Fibroblast of lung (primary cell): ENCODE measurements at places on chromosomes 6 and 20. TPM values are rescaled to one million over a fixed set of nuclear protein-coding genes. Genes with fewer than 3 reads are reported as not detected.
A peak's percentile ranks its signal among the peaks of the same experiment; 100 is the strongest.

GRCh38 chr6:118683881-118684872, 32.8 kb upstream of the CEP85L start:
- no peaks in the 10 kb centered on the region for H3K4me1 ChIP-seq
- DNase-seq = no peak
- H3K36me3 ChIP-seq = no peaks in the 10 kb centered on the region
- H3K27ac ChIP-seq = no peak overlapping the region

DNA sequence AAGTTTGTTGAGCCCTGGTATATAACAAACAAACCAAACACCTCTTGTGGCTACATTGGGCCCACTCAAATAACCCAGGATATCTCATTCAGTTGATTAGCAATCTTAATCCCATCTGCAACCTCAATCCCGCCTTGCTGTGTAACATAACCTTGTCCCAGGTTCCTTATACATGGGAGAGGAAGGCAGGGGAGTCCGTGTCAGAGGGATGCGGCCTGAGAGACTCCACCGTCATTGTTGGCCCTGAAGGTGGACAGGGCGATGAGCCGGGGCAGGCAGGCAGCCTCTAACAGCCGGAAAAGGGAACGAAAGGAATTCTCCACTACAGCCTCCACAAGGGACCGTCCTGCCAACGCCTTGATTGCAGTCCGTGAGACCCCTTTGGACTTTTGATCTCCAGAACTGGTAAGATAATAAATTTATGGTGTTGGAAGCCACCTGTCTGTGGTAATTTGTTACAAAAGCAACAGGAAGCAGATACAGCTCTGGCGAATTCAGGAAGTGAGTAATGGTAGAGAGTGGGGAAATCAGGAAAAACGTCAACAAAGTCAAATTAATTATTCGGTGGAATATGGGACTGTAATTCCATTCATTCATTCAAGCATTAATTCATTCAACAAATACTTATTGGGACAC, 124.5 kb upstream of the SALL4 start:
- no peak for DNase-seq
- H3K27me3 ChIP-seq = no peaks in the 10 kb centered on the region
- no peak overlapping the region for H3K4me3 ChIP-seq
- H3K27ac ChIP-seq = no peak overlapping the region
- H3K4me1 ChIP-seq = no peaks in the 10 kb centered on the region

Gene ADGB
- total RNA-seq = not detected in 2 replicates

Gene OOEP
- total RNA-seq = 0.17 TPM in 1 of 2 replicates, not detected in the other

DNA sequence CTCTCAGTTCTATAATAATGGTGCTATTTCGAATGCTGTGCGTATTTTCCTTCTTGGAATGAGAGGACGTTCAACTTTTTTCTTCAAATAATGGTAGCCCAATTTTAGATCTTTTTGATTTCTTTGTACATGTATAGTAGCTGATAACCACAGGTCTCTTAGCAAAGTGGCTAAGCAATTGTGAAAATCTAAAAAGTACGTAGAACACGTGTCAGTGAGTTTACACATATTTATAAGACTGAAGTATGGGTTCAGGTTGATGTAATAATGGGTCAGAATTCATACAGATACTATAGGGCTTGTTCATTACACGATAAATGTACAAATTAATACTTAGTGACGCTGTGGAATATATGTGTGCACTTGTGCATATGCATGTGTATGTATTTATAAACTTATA, 1.3 kb downstream of the SMIM13 start:
- no peaks in the 10 kb centered on the region for H3K27me3 ChIP-seq
- no peaks in the 10 kb centered on the region for H3K36me3 ChIP-seq
- DNase-seq = no peak
- H3K27ac ChIP-seq = peak overlapping the region; percentile 98
- H3K4me1 ChIP-seq = peaks cover 2% of the 10 kb centered on the region

DNA sequence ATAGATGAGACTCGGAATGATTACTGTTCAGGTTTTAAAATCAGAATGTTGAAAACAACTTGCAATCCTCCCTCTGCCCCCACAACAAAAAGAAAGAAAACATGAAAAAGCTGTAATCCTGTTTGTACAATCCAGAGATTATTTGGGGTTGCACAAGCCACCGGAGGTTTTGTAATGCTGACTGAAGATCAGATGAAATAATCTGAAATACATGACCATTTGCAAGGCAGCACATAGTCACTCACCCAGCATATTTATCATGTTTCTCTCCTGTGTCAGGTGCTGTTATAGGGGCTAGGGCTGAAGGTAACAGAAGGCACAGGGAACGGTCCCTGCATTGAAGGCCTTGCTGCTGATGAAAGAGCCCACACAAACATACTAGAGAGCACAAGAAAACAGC, 85.3 kb downstream of the SIM1 start:
- no peak for DNase-seq
- no peak overlapping the region for H3K27ac ChIP-seq
- H3K4me1 ChIP-seq = no peaks in the 10 kb centered on the region
- H3K4me3 ChIP-seq = no peak overlapping the region
- no peaks in the 10 kb centered on the region for H3K36me3 ChIP-seq

Gene IMPG1
- not detected in 2 replicates for total RNA-seq

- no peaks in the 10 kb centered on the region for H3K36me3 ChIP-seq
- no peak overlapping the region for H3K4me3 ChIP-seq
- H3K27ac ChIP-seq = no peak overlapping the region
- DNase-seq = no peak
- no peaks in the 10 kb centered on the region for H3K27me3 ChIP-seq
These were observed 45.7 kb downstream of the SUN5 start for GRCh38 chr20:32958574-32958973.

Gene SOD2
- 1,311 and 1,558 TPM in 2 replicates for total RNA-seq

- no peak for DNase-seq
- no peaks in the 10 kb centered on the region for H3K27me3 ChIP-seq
- no peaks in the 10 kb centered on the region for H3K36me3 ChIP-seq
- no peaks in the 10 kb centered on the region for H3K4me1 ChIP-seq
These were observed 17.7 kb upstream of the MCM9 start for GRCh38 chr6:118952683-118953082.

Gene SLA2
- total RNA-seq = not detected in 2 replicates

DNA sequence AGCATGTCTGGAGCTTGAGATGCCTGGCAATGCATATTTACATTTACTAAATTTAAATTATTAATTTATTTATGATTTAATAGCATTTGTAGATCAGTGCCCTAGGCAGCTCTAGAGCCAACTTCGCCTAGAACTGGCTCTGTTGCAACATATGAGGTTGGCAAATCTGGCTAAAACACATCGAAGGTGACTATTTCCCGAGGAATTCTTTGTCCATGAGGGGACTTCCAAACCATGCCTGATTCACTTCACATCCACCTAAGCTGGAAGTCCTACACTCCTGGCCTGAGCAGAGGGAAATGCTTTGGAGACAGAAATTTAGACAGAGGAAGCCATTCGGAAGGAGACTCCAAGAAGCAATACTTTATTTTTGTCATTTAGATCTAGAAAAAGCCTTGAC, 211.0 kb upstream of the ARG1 start:
- no peaks in the 10 kb centered on the region for H3K36me3 ChIP-seq
- H3K4me3 ChIP-seq = no peak overlapping the region
- DNase-seq = peak; percentile 20
- no peak overlapping the region for H3K27ac ChIP-seq
- no peaks in the 10 kb centered on the region for H3K27me3 ChIP-seq

DNA sequence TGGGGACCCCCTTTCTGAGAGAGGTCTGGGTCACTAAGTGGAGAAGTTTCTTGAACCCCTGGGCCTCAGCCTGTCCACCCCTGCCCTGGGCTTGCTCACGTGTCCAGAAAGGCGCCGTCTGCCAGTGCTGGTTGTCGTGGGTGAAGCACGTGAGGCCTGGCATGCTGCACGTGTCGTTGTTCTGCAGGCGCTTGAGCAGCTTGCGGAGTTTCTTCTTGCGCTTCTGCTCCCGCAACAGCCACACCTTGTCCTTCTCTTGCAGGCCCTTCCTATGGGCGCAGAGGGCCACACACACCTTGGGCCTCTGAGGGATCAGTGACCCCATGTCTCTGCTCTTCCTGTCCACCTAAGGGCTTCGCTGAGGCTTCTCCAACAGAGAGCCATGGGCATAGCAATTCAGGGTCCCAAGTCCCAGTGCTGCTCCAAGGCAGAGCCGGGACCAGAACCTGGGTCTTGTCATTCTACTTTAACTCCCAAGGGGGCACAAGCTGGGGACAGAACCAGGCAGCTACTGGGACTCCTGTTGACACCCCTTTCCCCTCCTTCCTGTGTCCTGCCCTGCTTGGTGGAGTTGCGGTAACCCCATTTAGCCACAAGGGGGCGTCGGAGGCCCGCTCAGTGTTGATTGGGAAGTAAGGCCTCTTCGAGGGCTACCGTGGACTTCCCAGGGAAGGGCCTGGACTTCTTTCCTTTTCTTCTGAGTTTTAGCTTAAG, 121.8 kb downstream of the SULF2 start:
- H3K36me3 ChIP-seq = no peaks in the 10 kb centered on the region
- no peak overlapping the region for H3K27ac ChIP-seq
- no peaks in the 10 kb centered on the region for H3K27me3 ChIP-seq
